SK-N-DZ (cell line): ENCODE measurements at places on chromosomes 2 and 18.

- no peak for DNase-seq
These were observed 98.1 kb upstream of the SH3BP4 start for GRCh38 chr2:234853729-234854128.

DNA sequence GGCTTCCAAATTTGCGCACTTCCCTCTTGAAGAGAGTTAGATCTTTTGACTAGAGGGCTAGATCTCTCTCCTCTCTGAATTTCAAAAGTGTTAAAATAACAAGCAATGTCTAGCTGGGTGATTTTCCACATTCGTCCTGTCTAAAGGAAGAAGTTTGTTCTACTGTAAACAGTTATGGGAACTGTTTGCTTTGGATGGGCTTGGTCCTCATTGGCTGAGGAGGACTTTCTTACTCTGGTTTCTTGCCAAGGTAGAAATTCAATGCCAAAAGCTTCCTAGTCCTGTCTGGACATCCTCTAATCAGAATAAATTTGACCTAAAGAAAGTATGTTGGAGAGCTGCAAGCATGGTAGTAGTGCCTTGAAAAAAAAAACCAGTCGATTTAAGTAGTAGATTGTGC lies 47.4 kb upstream of the RAPH1 start:
- DNase-seq, result no peak

GRCh38 chr18:8439055-8439454 lies 170.2 kb upstream of the RAB12 start:
- DNase-seq, result no peak

DNA sequence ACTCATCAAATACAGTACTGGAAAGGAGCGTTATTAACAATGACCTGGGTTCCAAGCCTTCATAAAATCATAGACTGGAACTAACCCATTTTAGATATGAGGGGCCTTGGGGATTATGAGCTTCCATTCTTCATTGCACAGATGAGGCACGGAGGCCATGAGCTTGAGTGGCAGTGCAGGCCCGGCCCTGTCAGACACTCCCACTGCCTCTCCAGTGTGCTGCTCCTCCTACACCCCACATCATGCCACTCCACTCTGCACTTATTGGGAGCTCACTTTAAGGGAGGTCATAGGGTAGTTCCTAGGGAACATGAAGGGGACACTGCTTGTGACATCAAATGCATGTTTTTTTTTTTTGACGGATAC lies 77.9 kb downstream of the TSN start:
- DNase-seq, result no peak

- no peak for DNase-seq
These were observed 166.4 kb downstream of the TMEM247 start for GRCh38 chr2:46645681-46646162.

DNA sequence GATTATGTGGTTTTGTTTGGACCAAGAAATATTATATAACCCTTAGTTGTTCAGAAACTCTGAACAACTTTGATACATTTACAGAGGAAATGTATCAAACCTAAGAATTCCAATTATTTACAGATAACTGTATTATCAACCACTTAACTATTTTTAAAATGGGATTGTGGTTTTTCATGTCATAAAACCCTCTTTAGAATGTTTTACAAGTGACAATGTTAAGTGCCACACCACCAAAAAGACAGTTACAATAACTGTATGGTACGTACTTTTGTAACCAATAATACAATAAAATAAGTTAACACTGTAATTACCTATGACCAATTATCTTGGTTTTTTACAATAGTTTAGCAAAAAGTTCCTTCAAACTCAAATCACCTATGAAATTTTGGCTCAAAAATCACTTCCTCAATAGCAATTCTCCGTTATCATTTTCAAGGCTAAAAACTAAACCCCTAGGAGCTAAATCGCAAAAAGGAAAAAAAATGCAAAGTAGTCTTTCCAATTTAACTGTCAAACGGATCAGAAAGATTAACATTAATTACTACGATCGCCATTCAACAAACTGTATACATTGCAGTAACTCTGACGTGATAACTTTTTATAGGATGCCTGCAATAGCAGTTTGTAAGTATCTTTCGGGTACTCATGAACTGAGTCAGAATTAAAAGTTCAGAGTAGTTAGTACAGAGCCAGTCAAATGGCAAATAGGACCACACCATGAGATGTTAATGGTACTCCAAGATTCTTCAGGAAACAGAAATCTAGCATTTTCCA lies 1.5 kb downstream of the ROCK1 start:
- DNase-seq, result no peak

- DNase-seq, result no peak
These were observed 226.9 kb downstream of the MYO3B start for GRCh38 chr2:170404846-170405245.

DNA sequence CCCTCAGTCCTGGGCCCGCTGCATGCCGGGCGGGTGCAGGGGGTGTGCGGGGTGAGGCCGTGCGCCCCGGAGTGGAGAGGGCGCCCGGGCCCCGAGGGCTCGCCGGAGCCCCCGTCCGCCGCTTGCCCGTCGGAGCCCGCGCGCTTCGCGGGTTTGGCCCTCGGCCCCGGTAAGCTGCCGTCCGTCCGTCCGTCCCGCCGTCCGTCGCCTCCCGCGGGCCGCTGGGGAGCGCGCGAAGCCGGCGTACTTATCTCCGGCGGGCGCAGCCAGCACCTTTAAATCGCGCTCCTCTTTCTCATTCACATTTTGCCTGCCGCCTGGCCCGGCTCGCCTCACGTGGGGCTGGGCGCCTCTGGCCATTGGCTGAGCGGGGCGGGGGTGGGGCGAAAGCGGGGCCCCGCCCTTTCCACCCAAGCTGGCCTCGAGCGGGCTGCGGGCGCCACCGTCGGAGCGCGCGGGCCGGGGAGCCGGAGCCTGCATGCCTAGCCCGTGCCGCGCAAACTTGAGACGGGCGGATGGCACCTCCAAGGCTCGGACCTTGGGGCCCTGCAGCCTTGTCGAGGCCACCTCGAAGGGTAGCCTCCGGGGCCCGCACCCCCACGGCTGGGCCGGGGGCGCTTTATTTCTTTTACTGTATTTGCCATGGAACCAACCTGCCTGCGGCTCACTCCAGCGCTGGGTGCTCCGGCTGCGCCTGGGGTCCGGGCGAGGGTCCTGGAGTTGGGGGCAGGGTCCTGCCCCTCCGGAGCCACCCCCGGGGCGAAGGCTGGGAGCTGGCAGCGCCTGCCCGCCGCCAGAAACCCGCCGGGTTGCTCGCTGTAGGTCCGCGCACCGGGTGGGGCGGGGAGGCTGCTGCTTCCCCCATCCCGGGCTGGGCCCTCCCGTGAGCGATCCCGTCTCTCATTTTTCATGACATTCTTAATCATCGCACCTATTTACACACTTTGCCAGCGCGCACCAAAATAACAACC lies at the start of gene GBX2:
GBX2 (minus strand) TSS at position 277 of the 971 bp plus-strand sequence. CDS start 415 bp downstream, outside the sequence.
- DNase-seq, result peak; percentile 75

- DNase-seq, result no peak
These were observed 58.1 kb downstream of the REV1 start for GRCh38 chr2:99431587-99432275.

DNA sequence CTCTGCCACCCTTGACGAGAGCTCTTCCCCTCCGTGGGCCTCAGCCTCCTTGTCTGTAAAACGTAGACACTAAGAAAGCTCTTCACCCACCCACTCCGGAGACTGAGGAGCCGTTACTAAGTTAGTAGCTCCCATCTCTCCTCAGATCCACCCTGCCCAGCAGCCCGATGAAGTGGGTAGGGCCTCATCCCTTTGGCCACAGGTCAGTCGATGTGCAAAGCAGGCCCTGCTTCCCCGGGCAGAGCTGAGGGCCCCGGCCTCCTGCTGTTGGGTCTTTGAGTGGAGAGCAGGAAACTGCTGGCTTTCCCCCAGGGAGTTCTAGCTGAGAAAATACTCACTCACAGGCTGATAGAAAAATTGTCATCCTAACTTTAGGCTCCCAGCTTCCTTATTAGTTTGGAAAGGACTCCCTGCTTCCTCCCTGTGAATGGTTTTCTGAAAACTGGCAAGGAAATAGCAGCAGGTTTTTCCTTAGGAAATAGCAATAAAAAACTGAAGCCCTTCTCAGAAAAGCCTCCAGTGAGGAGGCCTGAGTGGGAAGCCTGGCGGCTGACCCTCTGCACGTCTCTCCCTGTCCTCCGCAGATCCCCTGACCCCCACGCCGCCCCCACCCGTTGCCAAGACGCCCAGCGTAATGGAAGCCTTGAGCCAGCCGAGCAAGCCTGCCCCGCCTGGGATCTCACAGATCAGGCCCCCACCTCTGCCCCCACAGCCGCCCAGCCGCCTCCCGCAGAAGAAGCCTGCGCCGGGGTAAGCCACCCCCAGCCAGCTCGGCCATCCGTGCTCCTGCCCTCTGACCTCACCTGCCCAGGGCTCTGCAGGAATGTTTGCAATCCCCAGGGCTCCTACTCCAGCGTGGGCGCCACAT lies 30.2 kb downstream of the ITGB1BP1 start:
- DNase-seq, result no peak

DNA sequence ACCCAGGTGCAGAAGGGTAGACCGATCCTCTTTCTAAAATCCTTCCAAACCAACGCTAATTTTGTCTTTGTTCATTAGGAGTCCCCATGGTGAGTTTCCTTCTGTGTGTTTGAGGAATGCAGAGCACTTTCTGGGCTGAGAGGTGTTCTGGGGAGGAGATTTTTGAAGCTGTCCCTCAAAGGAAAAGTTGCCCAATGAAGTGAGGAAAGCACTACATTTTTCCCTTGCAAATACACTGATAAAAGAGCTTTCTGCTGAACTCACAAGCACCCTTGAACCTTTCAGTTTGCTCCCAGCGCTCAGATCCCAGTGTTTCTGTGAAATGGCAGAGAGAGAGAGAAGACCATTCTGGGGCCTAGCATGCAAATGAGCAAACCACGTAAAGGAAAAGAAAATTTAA lies 299.6 kb upstream of the FANCL start:
- DNase-seq, result no peak

DNA sequence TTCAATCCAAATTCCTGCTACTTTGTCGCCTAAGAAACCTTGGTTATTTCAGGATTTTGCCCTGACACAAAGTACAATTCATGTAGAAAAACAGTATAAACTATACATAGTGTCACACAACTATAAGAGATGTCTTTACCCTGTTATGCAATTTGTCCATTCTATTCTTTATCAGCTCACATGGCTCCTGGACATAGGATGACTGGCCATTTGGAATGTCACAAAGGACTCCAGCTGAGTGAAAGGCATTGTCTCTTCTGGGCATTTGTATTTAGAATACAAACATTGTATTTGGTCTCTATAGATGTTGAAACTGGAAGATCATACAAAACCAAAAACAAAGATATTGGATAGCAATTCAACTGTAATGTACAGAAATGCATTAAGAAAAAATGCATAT lies 944.6 kb upstream of the LRRTM1 start:
- no peak for DNase-seq

DNA sequence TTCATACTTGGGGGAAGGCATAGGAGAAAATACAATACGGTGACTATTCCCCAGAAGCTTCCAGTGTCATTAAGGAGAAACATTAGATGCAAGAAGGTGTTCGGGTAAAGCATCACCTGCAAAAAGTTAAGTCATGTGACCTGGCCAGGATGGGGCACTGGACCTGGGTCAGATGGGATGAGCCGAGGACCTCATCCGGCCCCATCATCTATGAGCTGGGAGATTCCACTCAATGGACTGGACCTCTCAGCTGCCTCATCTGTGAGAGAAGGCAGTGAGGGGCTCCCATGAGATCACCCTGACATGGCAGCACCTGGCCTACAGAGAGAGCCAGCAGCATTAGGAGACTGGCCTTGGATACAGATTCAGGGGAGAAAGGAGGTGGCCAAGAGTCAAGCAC lies 111.4 kb upstream of the TEX51 start:
- no peak for DNase-seq

GRCh38 chr2:98663511-98664090 lies 55.2 kb downstream of the UNC50 start:
- DNase-seq, result no peak

DNA sequence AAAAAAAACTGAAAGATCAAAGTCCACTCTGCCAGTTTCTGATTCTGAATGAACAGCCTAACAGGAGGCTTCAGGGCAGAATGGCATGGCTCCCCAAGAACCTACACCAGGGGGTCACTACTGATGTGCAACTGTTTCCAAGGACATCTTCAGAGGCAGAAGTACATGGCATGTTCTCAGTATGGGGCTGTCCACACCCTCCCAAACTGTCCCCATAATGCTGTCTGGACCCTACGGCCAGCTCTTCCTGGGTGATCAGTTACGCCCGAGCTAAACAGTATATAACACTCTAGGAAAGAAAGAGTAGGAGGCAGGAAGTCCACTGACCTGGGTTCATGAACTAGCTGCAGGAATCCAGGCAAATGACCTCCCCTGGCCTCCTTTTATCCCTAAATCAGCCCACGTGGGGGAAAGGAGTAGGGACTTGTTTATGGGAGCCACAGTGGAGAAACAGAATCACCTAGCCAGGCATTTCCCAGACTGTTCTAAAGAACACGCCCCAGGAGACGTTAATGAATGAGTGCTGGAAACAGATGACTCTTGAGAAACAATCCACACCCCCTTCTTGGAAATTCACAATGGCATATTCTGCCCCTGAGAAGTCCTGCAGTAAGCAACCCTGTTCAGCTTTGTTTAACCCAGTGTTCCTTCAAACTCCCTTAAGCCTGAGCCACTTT lies 2.5 kb downstream of the TMBIM1 start:
- no peak for DNase-seq

DNA sequence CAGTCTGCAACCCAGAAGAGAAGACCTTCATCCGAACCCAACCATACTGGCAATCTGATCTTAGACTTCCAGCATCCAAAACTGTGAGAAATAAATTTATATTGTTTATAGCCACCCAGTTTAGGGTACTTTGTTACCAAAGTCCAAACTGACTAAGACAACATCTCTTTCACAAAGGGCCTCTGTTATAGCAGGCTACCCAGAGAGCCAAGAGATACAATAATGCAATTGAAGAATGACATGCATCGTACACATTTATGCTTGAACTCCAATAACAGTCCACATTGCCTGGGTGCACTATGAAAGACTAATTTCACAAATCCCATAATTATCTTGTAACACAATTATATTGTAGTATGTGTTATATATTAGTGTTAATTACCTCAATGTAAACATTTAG lies 39.1 kb upstream of the ANKRD44 start:
- no peak for DNase-seq
